Stimulated activated CD8-positive, alpha-beta memory T cell treated with anti-CD3 and anti-CD28 coated beads, Interleukin-15, amount 100 ng/mL, for 4 hours (primary cell): ENCODE measurements at places on chromosomes 6 and 20.

- no peak for DNase-seq
Observed at GRCh38 chr6:156545931-156546330, 231.2 kb upstream of the ARID1B start.

DNA sequence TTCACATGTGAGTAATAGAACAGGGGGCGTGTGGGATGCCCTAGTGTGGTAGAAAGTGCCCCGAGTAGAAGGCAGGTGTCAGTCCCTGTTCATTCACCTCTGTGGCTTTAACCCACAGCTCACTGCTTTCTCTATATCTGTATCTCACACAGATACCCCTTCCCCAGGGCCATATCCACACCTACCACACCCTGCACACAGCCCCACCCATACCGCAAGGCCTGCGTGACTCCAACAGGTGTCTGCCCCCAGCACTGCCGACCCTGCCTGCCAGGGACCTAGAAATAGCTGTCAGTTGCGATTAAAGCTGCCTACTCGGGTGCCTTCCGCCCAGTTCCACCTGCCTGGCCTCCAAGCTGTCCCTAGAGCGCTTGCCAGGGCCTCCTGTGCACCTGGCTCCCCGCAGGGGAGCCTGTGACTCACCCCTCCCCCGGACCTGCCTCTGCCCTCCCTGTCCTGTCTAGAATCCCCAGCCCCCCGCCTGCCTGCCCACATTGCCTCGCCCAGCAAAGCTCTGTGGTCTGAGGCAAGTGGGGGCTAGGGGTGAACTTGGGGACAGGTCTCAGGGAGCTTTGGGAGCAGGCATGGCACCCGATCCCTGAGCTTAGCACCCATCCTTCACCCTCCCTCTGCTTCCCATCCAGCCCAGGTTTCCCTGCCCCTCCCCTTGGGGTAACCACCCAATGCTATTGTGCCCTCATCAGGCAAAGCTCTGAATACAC is 38.3 kb upstream of the ID1 start:
- DNase-seq: no peak

DNA sequence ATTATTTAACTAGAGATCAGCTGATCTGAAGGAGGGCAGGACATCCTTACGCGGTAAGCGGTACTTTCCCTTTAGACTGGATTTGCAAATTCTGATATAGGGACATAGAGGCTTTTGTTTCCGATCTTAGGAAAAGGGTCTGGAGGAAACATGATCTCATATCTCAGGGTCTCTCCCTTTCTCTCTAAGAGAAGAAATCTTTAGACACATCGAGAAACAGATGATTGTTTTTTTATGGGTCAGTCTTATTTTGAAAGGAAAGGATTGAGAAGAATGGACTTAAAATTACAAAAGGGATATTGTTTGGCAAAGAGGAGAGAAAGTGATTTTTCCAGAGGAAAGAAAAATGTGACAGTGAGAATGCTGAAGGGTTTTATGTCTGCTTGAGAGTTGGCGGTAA is 83.9 kb upstream of the OGFRL1 start:
- no peak for DNase-seq

DNA sequence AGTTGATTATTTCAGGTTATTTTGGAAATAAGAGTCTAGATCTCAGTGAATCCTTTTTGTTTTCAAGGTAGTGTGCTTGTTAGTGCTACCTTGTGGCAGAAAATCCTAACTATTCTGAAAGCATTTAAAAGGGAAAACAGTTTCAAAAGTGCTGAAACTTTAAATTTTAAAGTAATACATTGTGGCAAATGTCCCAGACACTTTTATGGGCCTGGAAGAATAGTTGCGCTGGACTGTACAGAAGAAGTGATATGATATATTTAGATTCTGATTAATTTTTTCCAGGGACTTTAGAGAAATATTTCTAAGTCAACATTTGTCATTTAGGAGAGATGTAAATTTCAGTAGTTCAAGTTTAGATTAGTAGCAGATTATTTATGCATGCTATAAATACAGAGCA is 96.7 kb upstream of the BMP5 start:
- no peak for DNase-seq

GRCh38 chr6:122610690-122611455 is 668 bp downstream of the PKIB start:
- no peak for DNase-seq

DNA sequence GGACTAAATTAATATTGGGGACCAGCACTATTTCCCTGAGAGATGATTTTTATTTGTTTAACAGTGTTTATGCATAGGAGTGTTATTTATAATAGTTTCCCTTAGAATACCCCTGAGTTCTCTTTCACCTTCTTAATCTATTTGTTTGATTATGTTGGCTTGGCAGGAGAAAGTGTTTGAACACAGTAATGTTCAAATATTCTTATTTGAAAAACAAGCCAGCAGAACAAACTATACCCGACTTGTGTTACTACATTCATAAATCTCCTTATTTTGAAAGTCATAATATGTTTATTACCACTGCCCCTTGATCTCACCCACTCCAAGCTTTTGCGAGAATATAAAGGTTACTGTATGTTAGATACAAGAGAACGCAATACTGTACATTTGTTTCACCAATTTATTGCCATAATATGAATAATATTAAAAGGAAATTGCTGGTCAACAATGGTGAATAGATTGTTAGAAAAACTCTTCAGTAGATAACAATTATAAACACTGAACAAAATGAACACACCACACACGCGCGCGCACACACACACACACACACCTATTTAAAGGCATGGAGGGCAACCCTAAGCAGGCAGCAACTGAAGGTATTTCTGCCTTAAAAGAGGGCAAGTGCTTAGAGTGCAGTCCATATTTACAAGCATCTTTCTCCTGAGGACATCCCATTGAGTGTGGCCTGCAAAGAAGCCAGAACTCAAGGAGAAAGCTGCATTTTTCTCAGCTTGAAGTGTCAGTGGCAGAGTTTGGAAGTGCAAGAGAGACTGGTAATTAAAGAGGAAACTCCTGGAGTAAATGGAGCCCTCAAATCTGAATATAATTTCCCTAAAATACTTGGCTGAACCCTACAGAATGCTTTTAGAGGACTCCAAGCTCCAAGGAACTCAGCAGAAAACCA is 279.4 kb upstream of the MAN1A1 start:
- no peak for DNase-seq

DNA sequence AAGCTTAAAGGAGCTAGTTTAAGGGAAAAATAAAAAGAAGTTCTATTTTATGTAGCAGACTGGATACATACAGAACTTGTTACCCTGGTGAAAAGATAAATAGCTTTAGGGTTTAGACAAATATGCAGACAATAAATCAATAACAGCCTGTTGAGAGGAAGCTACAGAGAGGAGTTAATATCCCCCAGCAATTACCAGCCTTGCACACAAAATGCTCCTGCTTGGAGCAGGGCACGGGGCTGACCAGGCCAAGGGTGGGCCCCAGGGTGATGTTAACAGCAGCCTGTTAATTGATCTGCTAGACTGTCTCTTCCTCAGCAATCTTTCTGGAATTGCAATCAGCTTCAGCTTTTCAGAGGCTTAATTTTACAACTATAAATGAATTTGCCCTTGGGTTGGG is 125.1 kb upstream of the SOX4 start:
- no peak for DNase-seq

GRCh38 chr6:37987018-37987417 is 167.5 kb downstream of the ZFAND3 start:
- no peak for DNase-seq

- no peak for DNase-seq
Observed at GRCh38 chr6:88177961-88178464, 11.9 kb upstream of the CNR1 start.

- DNase-seq: no peak
Observed at GRCh38 chr6:137676888-137677287, 182.7 kb upstream of the OLIG3 start.

DNA sequence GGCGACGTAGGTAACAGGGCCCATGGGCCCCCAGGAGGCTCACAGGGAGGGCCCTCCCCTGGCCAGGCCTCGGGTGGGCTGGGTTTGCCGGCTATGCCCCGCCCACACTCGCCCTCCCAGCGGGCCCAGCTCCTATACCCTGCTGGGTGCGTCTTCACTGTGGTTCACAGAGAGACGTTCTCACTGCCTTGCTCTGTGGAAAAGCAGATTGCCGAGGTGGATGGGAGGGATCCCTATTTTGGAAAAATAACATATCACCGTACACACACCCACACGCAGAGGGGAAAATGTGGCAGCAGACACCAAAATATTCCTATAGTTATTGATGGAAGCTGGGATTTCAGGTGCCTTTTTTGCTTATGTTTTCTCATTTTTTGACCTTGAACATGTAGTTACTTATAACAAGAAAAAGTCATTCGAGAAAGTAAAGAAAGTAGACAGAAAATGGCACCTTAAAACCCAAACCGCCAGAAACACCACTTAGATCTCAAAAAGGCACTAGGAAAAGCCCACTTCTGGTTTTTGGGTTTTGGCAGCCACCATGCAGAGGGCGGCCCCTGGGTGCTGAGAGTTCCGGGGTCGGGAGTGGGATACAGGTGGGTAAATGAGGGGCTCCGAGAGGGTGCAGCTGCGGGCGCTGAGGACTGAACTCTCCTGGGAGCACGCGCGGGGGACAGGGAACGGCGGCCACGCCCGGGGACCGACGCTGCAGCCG is 49.4 kb downstream of the TMEM242 start:
- peak; percentile 56 for DNase-seq

GRCh38 chr6:156980515-156980914 is 203.3 kb downstream of the ARID1B start:
- no peak for DNase-seq

DNA sequence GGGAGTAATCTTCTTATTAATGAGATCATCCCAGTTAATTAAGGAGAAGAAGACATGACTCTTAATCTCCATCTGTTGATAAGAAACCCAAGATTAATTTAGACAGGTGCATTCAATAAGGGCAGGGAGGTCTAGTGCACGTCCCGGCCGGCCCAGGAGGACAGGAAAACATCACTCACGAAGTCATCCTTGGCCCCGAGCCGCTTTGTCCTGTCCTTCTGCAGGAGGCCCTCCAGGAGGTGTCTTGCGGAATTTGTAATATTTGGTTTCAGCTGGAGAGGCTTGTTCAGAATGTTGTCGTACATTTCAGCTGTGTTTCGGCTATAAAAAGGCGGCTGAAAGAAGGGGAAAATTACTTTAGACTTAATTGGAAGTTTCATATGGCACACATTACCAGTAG is 118.4 kb upstream of the SLC2A12 start:
- DNase-seq: no peak

GRCh38 chr20:63295422-63295821 is 2.4 kb downstream of the COL20A1 start:
- no peak for DNase-seq

DNA sequence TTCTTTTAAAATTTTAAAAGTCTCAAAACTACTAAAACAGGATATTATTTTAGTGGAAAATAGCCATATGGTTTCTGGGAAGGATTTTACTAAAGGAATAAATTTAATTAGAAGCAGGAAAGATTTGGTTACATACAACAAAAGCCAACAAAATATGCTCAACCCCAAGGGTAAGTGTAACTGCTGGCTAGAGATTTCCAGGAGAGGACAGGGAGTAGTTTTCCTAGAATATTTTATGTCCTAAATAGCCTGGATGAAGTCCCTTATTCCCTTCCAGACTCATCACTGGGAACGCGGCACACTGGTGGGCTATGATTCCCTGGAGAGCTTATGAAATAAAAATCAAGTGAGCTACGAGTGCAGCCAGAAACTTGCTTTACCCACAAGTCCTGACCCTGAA is 66.6 kb downstream of the SGK1 start:
- no peak for DNase-seq

DNA sequence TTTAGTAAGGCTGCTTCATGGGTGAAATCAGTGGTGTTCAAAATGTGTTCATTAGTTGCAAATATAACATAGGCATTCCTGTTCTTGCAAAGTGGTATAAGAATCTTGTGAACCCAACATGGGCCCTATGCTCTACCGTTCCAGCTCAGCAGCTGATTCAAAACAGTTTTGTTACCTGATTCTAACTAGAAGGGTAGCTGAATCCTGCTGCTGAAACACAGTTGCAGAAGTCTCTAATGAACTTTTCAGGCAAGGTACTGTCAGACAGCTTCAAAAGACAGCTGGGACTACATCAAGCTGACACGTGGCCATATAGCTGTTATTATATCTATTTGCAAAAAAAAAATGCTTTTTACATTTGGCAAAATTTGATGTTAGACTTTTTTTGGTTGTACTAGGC is 22.7 kb downstream of the THEMIS start:
- no peak for DNase-seq

DNA sequence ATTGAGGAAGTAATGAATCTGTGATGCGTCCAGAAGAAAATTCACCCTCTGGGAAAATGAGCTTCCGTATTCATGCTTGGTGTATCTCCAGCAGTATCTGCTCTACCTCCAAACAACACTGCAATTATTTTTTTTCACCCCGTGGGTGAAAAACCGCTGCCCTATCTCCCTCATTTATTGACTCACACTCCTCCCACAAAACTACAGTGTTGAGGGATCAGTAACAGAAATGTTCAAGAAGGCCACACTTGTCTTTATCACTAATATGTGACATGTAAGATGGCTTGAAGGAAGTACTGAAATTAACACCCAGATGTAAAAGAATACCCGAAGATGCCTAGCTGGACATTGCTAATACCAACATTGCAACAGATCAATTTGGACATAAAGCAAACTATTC is 4.9 kb upstream of the TBX18 start:
- DNase-seq: no peak

GRCh38 chr6:24252280-24252679 is 105.6 kb downstream of the DCDC2 start:
- DNase-seq: no peak

DNA sequence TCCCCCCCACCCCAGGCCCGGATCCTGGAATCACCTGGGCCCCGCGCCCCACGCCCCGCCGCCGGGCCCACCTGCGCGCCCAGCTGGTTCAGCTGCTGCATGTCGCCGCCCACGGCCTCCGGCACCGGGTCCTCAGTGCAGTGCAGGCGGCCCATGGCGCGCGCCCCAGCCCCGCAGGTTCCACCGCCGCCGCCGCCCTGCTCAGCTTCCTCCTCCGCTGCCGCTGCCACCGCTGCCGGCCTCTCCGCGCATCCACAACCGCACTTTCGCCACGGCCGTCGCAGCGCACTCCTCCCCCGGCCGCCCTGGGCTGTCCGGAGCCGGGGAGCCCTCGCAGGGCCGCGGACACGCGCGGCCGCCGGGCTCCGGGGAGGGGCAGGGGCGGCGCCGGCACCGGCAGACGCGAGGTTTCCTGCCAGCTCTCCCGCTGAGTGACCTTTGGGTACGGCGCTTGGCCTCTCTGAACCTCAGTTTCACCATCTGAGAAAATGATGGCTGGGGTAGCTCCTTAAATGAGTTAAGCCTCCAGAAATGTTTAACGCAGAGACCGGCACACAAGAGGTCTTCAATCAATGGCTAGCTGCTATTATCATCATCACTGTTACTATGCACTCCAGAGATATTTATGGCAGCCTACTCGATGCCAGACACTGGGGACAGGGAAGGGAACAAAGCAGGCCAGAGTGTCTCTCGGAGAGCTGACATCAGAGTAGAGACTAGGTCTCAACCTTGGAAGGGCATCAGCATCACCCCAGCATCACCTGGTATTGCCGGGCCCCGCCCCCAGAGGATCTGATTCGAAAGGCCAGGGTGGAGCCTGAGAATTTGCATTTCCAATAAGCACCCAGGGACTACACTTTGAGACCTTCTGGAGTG is at the start of gene COMMD7:
TSS of gene COMMD7 (minus strand) at position 231 of the 876 bp plus-strand sequence. CDS start at position 155, 76 bp downstream.
- peak; percentile 41 for DNase-seq
